ENCODE measurements at places on chromosomes 6 and 20.
A peak's percentile ranks its signal among the peaks of the same experiment; 100 is the strongest.

- no peak for DNase-seq
These were observed 11.2 kb downstream of the SLC22A1 start for GRCh38 chr6:160132776-160133338.

- no peak for DNase-seq
These were observed 1.3 kb downstream of the HINT3 start for GRCh38 chr6:125957845-125958244.

GRCh38 chr20:53428588-53428987 lies 165.1 kb downstream of the ZNF217 start:
- no peak for DNase-seq

- DNase-seq: no peak
These were observed 3.7 kb downstream of the TGM2 start for GRCh38 chr20:38161412-38161774.

DNA sequence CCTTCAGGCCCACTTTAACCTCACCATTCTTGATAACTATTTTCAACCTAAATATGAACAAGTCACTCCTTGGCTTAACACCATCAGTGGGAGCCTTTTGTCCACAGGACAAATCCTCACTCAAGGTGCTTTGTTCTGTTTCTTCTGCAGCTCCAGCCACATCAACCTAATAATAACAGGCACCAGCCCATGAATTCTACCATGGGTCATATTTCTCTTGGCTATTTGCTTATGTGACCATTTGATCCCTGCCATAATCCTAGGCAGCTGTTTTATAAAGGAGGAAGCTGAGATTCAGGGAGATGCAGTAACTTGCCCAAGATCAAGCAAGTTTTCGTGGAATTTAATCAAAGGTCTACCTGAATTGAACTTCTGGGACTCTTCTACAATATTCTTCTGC lies 561.3 kb downstream of the DHX35 start:
- DNase-seq: no peak

DNA sequence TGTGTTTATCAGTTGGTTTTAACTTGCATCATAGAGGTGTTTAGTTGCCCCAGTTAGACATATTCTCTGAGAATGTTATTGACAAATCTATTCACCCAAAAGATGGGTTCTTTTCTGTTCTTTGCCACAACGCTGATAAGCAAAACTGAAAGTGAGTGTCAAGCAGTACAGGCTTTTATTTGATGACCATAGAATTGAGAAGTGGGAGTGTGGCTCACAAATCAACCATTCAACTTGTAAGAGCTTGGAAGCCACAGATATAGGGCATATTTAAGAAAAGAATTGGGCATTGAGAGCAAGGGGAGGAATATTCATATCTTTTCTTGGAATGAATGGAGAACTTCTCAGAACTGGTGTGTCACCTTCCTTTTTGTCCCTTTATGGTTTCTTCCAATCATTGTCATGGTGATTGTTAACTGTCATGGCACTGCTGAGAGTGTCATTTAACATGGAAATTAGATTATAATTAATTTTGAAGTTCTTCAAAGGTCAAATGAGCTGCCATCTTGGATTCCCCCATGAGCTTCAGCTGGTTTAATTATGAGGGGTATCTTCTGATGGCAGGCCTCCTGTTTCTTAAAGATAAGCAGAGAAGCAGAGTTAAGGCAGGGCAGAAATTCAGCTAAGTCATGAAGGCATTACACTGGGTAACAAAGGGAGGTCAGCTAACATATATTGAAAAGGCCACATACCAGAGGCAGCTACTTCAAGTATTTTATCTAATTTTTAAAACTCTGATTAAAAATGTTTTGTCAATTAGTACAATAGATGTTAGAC lies 254.0 kb upstream of the HTR1E start:
- no peak for DNase-seq

DNA sequence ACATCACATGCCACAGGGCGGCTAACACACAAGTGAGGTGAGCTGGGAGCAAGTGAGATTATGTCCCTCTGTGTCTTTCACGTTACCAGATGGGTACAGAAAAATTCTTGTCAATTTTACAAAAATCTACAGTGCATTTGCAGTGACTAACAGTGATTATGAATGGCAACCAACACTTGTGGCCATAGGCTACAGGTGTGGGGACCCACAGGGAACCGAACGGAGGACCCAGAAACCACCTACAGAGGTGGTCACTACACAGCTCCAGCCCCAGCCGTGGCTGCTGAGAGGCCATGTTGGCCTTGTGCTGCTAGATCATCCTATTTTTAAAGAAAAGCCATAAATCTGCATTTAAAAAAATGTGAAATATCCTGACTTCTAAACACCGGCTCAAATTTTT lies 50.2 kb downstream of the FYN start:
- DNase-seq: no peak

DNA sequence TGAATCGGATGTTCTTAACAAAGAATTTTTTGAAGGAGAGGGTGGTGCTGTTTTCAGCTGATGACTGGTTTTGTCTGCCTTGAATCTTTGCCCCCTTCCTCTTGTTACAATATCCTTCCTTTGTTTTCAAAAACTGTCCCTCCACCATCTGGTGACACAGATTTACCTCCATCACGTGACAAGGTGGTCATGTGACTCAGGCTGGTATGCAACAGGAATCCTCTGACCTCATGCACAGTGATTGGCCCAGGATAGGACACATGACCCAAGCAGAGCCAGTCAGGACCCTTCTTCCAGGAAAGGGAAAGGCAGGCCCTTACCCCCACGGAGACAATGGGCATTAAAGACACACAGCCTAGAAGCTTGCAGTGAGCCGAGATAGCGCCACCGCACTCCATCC lies 84.7 kb upstream of the MC3R start:
- DNase-seq: no peak

DNA sequence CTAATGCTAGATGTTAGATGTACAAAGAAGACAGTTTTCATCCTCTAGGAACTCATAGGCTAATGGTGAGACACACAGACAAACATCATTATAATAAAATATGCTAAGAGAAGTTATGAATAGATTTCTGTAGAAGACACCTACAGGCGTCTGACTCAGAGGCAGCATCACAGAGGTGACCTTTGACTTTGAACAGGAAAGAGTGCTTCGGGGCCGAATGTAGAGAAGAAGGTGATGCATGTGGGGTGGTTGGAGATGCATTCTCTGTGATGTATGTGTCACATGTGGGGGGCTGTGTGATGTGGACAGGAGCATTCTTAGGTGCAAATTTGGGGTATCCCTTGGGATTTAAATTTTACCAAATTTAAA lies 6.8 kb downstream of the GUCA1A start:
- DNase-seq: no peak

DNA sequence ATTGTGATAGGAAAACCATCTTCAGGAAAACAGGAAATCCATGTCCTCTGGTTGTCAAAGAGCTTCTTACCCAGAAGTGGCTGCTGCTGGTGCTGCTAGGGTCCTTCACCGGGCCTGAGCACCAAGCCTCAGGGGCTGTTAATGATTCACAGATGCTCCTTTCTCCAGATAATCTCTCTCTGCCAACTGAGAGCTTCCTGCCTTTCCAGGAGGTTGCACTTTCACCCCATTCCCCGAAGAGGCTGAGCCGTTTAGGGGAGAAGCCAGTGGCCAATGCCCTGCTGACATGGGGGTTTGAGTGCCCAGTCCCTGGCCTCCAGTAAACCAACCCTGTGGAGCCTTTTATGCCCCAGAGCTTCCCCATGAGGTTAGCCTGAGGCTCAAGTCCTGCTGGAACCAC lies 122.4 kb downstream of the CBLN4 start:
- DNase-seq: no peak

GRCh38 chr6:154814063-154814462 lies 80.8 kb downstream of the SCAF8 start:
- no peak for DNase-seq

DNA sequence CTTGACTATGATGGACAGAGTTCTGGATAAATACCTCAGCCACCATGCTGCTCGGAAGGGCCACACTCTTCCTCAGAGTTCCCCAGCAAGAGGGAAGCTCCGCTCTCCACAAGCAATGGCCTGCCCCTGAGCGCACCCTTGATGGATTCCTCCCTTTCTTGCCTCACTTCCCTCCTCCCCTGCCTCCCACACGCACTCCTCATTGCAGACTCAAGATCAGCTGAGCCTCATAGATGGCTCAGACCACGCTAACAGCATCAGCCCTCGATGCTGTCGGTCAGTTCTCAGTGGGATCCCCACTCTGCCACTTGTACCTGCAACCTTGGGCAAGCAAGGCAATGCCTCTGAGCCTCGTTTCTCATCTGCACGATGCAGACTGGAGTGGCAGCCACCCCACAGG lies 123.3 kb downstream of the BMP7 start:
- DNase-seq: no peak

GRCh38 chr6:37491171-37491829 lies 8.4 kb downstream of the CCDC167 start:
- DNase-seq: peak; percentile 74

GRCh38 chr6:28865401-28866204 lies 58.2 kb downstream of the TRIM27 start:
- peak; percentile 89 for DNase-seq

DNA sequence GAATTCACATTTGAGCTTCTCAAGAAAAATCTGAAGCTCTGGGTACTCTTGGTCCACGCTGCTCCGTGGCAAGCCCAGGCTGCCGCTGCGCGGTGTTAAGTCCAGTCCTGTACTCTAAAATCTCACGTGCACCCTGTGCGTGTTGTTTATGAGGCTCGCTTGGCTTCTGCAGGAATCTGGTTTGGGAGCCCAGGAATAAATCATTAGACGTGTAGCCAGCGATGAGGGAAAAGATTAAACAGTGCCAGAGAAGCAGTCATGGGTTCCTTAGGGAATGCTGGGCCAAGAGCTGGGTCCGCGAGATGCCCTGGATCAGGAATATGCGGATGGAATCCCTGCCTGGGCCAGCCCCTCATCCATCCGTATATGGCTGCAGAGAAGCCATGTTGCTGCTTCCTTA lies 87.3 kb downstream of the KCNB1 start:
- peak; percentile 68 for DNase-seq

- no peak for DNase-seq
These were observed 60.9 kb downstream of the MCHR2 start for GRCh38 chr6:99933129-99933528.

- DNase-seq: no peak
These were observed 5.0 kb upstream of the PXDC1 start for GRCh38 chr6:3756546-3756945.

DNA sequence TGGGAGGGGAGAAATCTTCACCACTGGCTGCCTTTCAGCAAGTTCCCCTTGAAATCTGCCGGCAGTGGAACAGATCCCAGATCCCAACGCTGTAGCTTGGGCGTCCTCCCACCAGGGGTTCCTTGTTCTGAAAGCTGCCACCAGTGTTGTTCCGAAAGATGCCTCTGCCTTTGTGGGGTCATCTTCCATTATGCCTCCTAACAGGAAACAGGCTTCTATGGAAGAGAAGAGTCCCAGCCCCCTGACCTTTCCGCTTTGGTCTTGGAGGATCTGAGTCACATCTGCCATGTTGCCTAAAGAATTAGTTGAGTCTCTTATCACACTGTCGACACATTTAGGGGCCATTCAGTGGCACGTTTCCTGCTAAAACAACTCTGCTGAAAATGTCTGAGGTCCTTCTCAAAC lies 57.5 kb upstream of the NFATC2 start:
- no peak for DNase-seq

DNA sequence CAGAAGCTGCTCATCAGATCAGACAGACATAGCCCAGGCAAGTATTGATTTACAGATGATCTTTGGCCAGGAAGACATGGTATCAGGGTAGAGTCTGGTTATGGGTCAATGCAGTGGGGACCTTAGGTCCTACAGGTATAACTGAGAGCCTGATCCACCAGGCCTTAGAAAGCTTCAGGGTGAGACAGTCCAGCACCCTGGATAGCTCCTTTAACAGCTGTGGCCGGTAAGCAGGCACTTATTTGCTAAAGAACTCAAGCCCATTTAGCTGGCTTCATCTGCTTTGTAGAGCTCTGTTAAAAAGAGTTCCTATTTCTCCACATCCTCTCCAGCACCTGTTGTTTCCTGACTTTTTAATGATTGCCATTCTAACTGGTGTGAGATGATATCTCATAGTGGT lies 39.6 kb downstream of the ESR1 start:
- no peak for DNase-seq

DNA sequence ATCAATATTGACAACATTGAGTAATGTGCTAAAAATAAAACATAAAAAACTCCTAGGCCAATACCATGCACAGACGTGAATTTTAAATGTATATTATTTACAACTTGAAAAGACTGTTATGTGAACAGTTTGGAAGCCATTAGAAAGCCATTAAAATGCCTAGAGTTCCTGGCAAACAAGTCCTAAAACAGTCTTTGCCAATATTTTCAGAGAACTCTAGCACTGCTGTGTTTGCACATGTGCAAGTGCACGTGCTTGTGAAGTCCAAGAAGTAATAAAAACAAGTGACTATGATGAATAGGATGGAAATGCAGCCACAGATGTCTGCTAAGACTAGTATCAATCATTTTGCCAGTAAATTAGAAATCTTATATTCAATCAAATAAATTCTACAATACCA lies 1447.6 kb downstream of the GRIK2 start:
- DNase-seq: peak; percentile 91

- no peak for DNase-seq
These were observed 2.7 kb downstream of the DEFB112 start for GRCh38 chr6:50047026-50047425.

GRCh38 chr6:166952121-166952520 lies 4.2 kb downstream of the RNASET2 start:
- no peak for DNase-seq

DNA sequence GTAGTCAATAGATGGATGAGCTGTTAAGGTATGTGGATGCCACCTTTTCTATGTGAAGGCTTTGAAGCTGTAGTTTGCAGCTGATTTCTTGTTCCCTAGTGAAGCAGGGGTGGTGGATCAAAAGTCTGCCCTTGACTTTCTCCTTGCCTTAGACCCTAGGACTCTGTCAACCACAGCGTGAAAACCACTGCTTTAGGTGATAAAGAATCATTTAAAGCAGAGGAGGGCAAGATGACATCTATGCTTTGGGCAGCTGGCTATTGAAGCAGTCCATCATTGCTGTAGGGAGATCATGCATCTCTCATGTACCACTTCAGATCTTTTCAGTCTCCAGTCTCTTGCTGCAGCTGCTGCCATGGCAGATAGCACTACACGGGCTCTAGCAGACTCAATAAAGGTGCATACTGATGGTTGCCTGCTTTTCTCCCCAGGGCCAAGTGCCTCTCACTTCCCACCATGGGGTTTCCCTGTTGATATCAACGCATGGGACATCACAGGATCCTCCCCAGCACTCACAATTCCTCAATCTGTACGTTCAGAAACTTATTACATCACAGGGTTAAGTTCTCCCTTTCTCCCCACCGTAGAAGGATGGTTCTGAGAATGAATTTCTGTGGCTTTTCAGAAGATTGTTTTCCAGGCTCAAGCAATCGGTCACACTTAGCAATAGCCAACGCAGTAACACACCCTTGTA lies 122.0 kb upstream of the STMND1 start:
- DNase-seq: no peak
